H54 (cell line): ENCODE measurements at places on chromosomes 5 and 9.

- no peak for DNase-seq
Measured at GRCh38 chr5:74028406-74028805, 402.4 kb downstream of the ARHGEF28 start.

DNA sequence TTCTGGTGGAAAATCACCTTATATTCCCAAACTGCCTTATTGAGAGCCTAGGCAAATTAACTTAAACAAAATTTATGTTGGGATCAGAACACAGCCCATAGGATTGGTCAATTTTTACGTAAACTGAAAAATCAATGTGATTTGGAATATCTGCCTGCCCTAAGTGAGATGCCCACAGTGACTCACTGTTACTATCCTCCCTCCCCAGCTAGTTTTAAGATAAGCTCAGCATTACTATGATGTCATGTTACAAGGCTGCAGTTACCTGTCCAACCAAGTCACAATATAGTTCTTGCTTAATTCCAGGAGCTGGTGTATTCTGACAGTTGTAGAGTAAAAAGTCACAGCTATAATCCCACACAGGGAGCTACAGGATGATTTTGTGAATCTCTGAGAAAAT, 23.1 kb downstream of the SKP1 start:
- DNase-seq = no peak

DNA sequence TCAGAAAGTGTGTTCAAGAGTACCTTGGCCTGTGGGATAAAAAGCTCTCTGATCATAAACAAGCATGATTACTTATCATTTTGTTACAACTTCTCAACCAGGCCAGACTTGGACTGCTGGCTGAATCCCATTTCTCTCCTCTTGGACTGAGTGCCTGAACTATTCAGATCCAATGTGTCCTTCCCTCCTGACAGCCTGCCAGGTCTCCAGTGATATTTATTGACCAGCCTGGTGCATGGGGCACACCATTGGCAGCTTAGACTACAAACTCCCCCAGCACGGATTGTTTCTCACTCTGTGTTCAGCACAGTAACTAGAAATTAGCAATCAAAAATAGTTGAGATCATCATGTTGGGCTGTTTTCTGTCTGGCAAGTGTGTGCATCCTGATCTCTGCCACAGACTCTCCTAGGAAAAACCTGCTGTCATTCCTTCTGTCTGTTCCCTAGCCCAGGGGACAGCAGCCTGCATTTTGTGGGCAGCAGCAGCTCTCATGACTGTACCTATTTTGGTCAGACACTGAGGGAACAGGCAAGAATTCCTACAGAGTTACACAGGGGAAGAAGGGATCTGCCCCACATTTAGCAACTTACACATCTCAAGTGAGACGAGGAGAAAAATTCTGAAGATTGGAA, 348.1 kb downstream of the ADAMTS6 start:
- no peak for DNase-seq

GRCh38 chr5:176389135-176390123, 878 bp downstream of the HIGD2A start:
- DNase-seq = peak; percentile 35

- no peak for DNase-seq
Measured at GRCh38 chr9:111648066-111648465, 13.3 kb upstream of the GNG10 start.

DNA sequence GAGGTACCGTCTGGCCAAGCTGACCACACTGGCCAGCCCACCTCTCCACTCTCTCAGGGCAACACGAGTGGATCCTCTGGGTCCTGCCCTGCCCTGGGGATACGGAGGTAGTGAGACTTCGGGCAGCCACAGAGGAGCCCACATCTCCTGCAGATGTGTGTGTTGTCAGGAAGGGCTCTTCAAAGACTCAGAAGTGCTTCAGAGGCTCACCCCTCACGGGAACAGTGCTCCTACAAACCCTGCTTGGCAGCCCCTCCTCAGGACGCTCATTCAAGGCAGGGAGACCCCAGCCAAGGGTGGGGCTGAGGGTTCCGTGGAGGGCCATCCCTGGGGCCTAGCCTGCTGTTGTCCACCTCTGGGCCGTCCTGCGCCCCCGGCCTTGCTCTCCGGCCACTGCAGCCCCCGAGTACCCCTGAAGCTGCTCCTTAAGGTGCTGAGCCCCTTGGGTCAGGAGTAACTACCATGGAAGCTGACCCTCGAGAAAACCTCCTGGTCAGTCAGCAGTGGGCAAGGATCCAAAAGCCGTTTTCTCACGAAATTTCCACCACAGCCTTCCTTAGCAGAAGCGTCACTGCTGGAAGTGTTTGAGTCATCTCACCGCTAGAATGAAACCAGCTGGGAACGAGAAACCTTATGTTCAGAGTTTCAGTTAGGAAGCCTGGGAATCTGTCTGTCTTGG, 23.2 kb upstream of the LRRC14B start:
- DNase-seq = peak; percentile 91

GRCh38 chr9:108039012-108039411, 549.4 kb upstream of the KLF4 start:
- DNase-seq = no peak

- no peak for DNase-seq
Measured at GRCh38 chr5:73814233-73814846, 188.3 kb downstream of the ARHGEF28 start.

- DNase-seq = no peak
Measured at GRCh38 chr5:180639741-180640610, 9.4 kb downstream of the FLT4 start.

- DNase-seq = no peak
Measured at GRCh38 chr9:19036611-19037010, 3.6 kb upstream of the SAXO1 start.

DNA sequence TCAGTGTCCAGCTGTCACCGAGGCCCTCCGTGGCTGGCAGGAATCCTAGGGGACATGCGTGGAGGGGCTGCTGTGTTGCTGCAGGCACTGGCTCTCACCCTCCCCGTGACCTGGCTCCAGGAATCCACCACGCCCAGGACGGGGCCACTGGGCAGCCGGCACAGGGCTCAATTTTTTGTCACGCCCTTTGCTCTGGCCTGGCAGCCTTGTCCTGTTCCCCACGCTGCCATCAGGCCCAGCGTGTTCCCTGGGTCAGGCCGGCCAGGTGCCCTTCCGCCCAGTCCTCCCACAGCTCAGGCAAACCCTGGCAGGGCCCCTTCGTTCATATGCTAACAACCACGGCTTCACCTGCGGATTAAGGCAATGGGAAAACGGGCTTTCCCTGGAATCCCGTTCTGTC, 37.3 kb downstream of the PROP1 start:
- no peak for DNase-seq

GRCh38 chr5:10559871-10560270, 4.0 kb upstream of the ANKRD33B start:
- DNase-seq = no peak

DNA sequence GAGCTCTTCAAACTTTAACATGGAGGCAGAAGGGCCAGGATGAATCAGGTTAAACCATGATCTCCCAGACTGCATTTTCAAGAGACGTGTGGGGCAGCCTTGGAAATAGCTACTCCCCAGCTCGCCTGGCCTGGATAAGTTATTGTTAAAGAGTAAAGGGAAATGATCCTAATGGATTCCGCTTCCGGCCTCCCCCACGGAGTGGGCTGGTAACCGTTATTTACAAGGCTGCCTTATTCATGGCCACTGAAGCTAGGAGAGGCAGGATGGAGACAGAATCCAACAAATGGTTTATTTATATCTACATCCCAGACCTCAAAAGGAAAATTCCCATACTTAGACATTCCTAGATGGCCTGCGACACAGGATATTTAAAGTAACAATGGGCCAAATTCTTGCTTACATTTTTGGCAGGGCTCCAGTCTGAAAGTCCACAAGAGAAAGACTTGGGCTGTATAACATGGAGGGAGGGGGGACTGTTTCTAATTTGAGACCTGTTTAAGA, 27.9 kb downstream of the SPRY4 start:
- DNase-seq = no peak

DNA sequence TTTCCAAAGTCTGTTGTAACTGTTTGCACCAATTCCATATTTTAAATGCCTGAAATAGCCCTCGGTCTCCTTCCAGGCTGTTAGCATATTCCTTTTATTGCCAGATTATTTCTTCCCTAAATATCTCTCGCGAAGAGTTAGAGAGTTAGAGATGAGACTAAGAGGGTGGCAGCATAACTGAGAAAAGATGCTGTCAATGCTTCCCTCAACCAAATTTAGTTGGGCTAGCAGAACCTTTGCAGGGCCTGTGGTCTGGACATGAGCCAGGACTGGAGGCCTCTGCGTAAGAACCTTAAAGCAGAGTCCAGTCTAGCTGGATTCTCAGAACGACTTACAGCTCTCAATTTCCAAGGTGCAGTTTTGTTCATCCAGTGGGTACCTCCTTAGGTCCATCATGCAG, 135.9 kb downstream of the GABRB2 start:
- no peak for DNase-seq

GRCh38 chr9:87062746-87063145, 115.4 kb upstream of the GAS1 start:
- no peak for DNase-seq

- DNase-seq = no peak
Measured at GRCh38 chr9:97591535-97591934, 41.6 kb downstream of the TSTD2 start.

- no peak for DNase-seq
Measured at GRCh38 chr5:176836811-176837706, 26.7 kb downstream of the UNC5A start.

GRCh38 chr9:136363949-136364748, 605 bp upstream of the DNLZ start:
- no peak for DNase-seq

DNA sequence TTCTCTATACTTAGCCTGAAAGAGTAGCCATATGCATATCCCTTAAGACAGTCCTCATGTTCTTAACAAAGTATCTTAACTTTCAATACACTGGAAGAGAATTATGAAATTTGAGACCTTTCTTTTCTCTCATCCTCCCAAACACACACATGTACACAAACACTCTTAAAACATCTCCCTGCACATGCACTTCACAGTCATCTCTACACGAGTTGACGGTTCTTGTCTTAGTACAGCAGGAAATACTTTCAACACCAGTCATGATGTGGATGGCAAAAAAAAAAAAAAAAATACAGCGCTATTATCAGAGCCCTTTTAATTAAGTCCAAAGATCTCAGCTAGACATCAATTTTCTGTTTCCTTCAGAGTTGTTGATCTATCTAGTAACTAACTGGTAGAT, 43.6 kb upstream of the PCSK1 start:
- DNase-seq = no peak

GRCh38 chr9:91954841-91955471, 4.9 kb upstream of the ROR2 start:
- peak; percentile 90 for DNase-seq

- DNase-seq = no peak
Measured at GRCh38 chr5:76736679-76737556, 21.0 kb downstream of the F2R start.

DNA sequence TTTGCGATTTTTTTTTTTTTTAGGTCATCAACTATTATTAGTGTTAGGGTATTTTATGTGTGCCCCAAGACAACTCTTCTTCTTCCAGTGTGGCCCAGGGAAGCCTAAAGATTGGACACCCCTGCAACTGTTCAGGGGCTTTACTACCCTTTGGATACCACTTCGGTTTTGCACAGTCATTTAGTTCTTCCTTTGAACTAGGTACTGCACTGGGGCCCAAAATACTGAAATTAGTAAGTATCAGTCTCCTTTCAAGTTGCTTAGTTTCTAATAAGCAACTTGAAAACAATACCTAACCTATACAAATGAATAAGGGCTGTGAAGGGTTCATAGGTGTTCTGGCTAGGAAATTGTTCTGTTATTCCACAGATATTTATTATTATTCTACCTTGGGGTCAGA, 45.3 kb downstream of the CWC27 start:
- DNase-seq = no peak

GRCh38 chr5:112822456-112822855, 38.6 kb upstream of the SRP19 start:
- DNase-seq = no peak

- DNase-seq = no peak
Measured at GRCh38 chr9:37066139-37066725, 32.2 kb upstream of the PAX5 start.

DNA sequence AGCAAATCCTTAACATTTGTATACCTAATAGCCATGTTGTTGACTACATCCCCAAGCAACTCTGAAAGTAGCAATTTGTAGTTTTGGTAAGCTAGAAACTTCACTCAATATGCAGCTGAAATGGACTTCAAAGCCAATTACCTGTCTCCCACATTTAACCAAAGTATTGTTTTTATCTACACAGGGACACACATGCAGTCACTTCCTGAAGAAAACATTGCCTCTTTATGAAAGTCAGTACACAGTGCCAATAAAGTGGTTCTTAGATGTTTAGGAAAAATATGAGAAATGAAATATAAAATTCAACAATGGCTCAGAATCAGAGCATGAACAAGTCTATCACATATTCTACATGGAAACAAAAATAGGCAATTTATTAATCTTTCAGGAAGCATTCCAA, 49.2 kb downstream of the OXCT1 start:
- DNase-seq = no peak

DNA sequence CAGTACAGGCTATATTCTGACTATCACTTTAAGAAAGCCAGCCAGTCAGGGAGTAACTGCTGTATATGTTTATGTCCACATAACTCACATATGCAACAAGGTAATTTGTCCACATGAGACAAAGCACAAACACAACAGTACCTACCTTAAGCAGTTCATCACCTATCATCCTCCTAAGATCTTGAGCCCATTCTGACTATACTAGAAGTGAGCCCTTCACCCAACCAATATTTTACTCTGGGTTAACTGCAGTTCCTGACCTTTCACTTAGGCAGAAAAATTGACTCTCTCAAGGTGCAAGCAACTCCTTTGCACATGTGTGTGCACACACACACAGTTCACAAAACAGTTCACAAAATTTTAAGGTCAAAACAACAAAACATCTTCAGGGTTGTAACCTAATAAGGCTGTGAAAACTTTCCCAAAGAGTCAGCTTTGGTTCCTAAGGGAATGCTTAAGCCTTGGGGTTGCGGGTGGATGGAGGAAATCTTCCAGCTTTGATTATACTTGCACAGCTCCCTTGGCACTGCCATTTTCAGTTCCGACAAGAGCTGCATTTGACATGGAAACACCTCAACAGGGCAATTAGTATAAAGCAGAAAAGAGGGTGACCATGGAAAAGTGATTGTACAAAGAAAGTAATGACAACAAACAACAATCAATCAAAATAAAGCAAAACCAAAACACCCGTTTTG, 215.3 kb downstream of the NFIB start:
- DNase-seq = no peak

- DNase-seq = peak; percentile 30
Measured at GRCh38 chr5:73496984-73497457, 1.2 kb upstream of the BTF3 start.

DNA sequence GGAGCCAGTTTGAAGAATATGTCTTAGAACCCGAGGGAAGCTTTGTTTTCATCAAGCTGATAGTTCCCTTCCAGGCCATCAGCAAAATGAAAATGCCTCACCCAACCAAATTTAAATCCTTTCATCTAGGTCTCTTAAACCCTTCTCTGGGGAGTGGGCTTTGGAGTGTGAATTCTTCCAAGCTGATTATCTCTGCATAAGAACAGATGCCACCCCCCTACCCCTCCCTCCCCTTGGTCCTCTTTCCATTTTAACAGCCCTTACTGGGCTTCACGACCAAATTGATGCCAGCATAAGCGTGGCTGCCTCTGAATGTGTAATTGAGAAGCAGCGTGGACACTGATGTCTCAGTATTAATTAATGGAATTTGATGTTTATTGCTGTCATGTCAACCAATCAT, 509.7 kb upstream of the CLINT1 start:
- no peak for DNase-seq
